Heart right ventricle (tissue), 16 donors: ENCODE measurements at places on chromosomes 11 and 22.

GRCh38 chr11:117807482-117808327 lies 10.7 kb upstream of the DSCAML1 start:
- peaks cover 21% of the 10 kb centered on the region for H3K4me1 ChIP-seq
- H3K27me3 ChIP-seq, result no peaks in the 10 kb centered on the region
- peak; percentile 82 for DNase-seq
- no peaks in the 10 kb centered on the region for H3K36me3 ChIP-seq

DNA sequence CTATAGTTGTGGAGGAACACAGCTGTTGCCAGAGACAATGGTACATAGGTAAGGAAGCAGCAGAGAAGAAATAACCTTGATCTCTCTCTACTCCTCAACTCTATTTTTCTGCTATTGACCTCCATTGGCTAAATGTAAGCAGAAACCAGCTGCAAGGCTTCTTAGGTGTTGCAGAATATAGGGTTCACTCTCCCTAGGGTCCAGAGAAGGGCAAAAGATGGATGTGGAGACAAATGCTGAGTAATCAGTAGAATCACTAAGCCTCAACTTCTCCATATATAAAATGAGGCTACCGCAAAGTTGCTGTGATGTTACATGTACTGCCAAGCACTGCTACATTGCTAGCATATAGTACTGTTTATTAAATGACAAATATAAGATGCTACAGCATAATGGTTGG lies 120.6 kb downstream of the PDE3B start:
- H3K27ac ChIP-seq, result no peak overlapping the region
- no peak for DNase-seq
- H3K4me3 ChIP-seq, result no peak overlapping the region
- H3K4me1 ChIP-seq, result peaks cover 16% of the 10 kb centered on the region
- no peaks in the 10 kb centered on the region for H3K27me3 ChIP-seq

DNA sequence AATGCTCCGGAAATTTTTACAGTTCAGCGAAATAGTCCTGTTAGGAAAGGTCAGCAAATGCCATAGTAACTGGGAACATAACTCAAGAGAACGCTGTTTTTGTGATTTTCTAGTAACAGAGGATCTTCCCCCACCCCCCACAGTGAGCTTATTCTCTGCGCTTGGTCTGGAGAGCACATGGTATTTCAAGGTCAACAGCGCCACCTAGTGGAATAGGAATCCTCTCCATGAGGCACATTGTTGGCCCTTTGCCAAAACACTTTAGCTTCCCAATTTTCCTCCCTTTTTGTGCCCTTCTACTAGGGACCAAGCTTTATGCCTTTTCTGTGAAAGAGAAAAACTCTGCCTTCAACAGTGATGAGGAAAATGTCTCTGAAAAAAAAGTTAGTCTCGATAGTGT lies 13.2 kb upstream of the OR4C12 start:
- no peak overlapping the region for H3K27ac ChIP-seq
- DNase-seq, result peak; percentile 44
- H3K4me1 ChIP-seq, result no peaks in the 10 kb centered on the region
- H3K36me3 ChIP-seq, result no peaks in the 10 kb centered on the region
- H3K4me3 ChIP-seq, result no peak overlapping the region
- no peaks in the 10 kb centered on the region for H3K27me3 ChIP-seq

DNA sequence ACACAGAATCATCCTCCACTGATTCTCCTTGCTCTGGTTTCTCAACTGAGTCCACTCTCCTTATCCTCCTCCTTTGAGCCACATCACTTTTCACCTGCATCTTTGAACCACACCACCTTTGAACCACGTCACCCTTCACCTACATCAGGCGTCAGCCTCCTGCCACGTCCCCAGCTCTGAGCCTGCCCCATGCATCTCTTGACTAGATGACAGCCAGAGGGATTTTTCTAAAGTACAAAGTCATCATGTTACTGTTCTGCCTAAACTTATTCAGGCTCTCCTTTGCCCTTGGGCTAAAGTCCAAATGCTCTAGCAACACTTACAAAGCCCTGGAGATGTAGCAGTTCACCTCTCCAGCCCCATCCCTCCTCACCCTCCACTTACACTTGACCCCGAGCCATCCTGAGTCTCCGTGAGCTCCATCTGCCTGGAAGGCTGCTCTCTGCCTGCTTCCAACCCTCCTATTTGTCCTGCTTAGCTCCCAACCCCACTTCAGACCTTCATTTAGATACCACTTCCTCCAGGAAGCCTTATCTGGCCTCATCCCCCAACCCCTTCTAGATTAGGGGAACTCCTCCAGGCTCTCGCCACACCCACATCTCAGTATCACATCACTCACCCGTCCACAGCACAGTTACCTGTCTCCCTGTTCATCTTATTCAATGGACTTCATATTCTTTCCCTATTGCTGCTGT lies 3.7 kb upstream of the MS4A10 start:
- no peaks in the 10 kb centered on the region for H3K27me3 ChIP-seq
- H3K4me1 ChIP-seq, result peaks cover 2% of the 10 kb centered on the region
- H3K4me3 ChIP-seq, result no peak overlapping the region
- no peak for DNase-seq

- H3K27ac ChIP-seq, result peak overlapping the region; percentile 30
- no peaks in the 10 kb centered on the region for H3K27me3 ChIP-seq
- no peaks in the 10 kb centered on the region for H3K4me1 ChIP-seq
- no peak overlapping the region for H3K4me3 ChIP-seq
- no peaks in the 10 kb centered on the region for H3K36me3 ChIP-seq
These were observed 119.9 kb downstream of the MIAT start for GRCh38 chr22:26777156-26777801.

DNA sequence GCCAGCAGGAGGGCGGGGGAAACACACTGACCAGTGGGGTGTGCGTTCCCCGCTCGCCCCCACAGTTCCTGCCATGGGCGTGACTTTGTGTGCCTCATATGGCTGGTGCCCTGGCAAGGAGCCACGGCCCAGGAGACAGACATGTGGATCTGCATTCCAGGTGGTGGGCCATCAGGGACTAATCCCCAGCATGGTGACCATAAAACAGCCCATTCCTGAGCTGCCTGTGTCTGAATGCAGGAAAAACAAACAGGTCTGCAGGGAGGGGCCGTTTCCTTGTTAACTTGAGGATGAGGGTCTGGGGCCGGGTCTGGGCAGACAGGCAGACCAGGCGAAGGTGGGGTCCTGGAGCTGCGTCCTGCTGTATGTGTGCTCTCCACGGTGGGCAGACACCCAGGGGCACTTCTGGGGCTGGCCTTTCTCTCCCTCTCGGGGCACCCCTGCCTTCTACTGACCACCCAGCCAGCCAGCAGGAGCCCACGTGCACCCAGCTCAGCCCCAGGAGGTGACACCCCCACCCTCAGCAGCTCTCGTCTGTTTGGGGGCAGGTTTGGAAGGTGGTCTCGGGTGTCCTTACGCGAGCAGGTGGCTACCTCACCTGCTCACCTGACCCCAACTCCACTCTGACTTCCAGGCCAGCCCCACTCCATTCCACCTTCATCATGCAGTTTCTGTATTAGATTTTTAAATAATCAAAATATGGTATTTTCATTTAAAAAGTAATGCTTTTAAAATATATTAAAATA lies 120.3 kb downstream of the KCNQ1OT1 start:
- H3K4me1 ChIP-seq, result peaks cover 23% of the 10 kb centered on the region
- no peak overlapping the region for H3K4me3 ChIP-seq
- H3K27ac ChIP-seq, result no peak overlapping the region
- no peaks in the 10 kb centered on the region for H3K36me3 ChIP-seq
- DNase-seq, result no peak

- no peak for DNase-seq
- no peaks in the 10 kb centered on the region for H3K4me1 ChIP-seq
- no peak overlapping the region for H3K27ac ChIP-seq
- no peaks in the 10 kb centered on the region for H3K27me3 ChIP-seq
- no peaks in the 10 kb centered on the region for H3K36me3 ChIP-seq
These were observed 421.3 kb upstream of the NARS2 start for GRCh38 chr11:78996007-78996406.

GRCh38 chr11:40291329-40291728 lies 1168.1 kb downstream of the LRRC4C start:
- peaks cover 32% of the 10 kb centered on the region for H3K27me3 ChIP-seq
- H3K36me3 ChIP-seq, result no peaks in the 10 kb centered on the region
- H3K4me1 ChIP-seq, result no peaks in the 10 kb centered on the region
- no peak overlapping the region for H3K27ac ChIP-seq
- H3K4me3 ChIP-seq, result peak overlapping the region; percentile 18
- DNase-seq, result no peak

- no peak overlapping the region for H3K4me3 ChIP-seq
- DNase-seq, result no peak
- no peaks in the 10 kb centered on the region for H3K27me3 ChIP-seq
- peaks cover 26% of the 10 kb centered on the region for H3K36me3 ChIP-seq
These were observed 21.8 kb downstream of the FAM118B start for GRCh38 chr11:126233391-126233790.

- peak overlapping the region; percentile 5 for H3K4me3 ChIP-seq
- H3K27me3 ChIP-seq, result no peaks in the 10 kb centered on the region
- peaks cover 59% of the 10 kb centered on the region for H3K4me1 ChIP-seq
These were observed 88.9 kb downstream of the MAML2 start for GRCh38 chr11:96254087-96254486.

GRCh38 chr22:42214633-42215415 lies 55.6 kb downstream of the TCF20 start:
- H3K27me3 ChIP-seq, result no peaks in the 10 kb centered on the region
- DNase-seq, result peak; percentile 44
- no peaks in the 10 kb centered on the region for H3K36me3 ChIP-seq
- H3K27ac ChIP-seq, result peak overlapping the region; percentile 28

DNA sequence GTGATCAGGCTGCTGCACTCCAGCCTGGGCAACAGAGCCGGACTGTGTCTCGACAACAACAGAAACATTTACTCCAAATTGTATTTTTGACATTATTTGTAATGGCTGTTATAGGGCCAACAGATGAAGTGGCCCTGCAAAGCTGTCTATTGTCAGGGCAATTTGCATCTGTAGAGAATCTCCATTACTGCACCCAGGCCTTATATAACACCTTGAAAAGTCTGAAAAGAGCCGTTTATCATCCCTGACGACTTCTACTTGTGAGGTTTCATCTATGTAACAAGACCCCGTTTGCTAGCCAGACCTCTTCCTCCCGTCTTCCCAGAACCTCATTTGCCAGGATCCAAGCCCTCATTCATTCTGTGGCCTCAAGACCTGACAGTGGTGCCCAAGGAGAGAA lies 9.1 kb upstream of the CTTN start:
- no peaks in the 10 kb centered on the region for H3K36me3 ChIP-seq
- H3K27me3 ChIP-seq, result no peaks in the 10 kb centered on the region
- no peak for DNase-seq
- H3K4me1 ChIP-seq, result no peaks in the 10 kb centered on the region
- H3K4me3 ChIP-seq, result no peak overlapping the region

DNA sequence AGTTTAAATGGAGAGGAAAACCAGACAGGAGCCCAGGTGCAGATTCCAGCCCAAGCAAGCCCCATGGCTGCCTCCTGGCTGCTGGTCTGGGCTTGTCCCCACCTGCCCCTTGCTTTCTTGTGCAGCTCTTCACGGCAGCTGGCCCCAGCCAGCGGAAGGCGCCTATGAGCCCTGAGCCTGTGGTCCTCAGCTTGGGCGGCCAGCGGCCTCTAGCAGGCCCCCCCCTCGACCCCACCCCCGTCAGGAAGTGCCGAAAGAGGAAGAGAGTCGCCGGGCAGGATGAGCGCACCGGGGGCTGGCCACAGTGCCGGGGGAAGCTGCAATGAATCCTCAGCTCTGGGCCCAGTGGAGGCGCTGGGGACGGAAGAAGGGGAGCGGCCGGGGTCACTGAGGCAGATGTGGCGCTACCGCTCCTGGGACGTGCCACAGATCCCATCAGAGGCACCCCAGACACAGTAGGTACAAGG lies 2.1 kb upstream of the DGKZ start:
- peaks cover 74% of the 10 kb centered on the region for H3K4me1 ChIP-seq
- H3K27ac ChIP-seq, result peak overlapping the region; percentile 79
- H3K4me3 ChIP-seq, result peak overlapping the region; percentile 46
- no peaks in the 10 kb centered on the region for H3K27me3 ChIP-seq
- peak; percentile 71 for DNase-seq
- no peaks in the 10 kb centered on the region for H3K36me3 ChIP-seq

DNA sequence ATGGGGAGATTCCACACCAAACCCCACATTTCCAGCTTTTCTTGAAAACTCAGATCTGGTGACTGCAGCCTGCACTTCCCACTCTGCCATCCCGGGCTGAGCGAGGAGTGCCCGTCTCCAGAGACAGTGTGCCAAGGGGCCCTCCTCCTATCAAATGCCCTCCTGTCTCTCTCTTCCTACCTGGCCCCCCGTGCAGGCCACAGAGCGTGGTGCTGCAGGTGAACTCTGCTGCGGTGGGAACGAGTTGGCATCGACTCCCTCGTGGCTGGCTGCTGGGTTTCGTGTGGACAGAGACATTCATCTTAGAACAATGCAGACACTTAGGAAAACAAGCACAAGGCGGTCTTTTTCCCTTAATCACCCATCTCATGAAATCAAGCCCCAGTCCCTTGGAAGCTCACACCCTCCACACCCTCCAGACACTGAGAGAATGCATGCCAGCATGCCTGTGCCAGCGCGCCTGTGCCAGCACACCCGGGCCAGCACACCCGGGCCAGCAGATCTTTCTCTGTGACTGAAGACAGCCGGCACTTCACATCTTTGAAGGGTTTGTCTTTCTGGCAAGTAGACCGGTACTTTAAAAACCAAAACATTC lies 65.0 kb downstream of the PARVB start:
- no peak overlapping the region for H3K4me3 ChIP-seq
- H3K36me3 ChIP-seq, result no peaks in the 10 kb centered on the region
- no peak overlapping the region for H3K27ac ChIP-seq
- DNase-seq, result peak; percentile 44

GRCh38 chr11:69155302-69156234 lies at the start of gene SMIM38:
Gene SMIM38 (plus strand): TSS chr11:69155935. CDS start chr11:69157847, 1,912 bp downstream.
- H3K27me3 ChIP-seq, result no peaks in the 10 kb centered on the region
- no peak within 1 kb of the TSS for H3K4me3 ChIP-seq
- H3K27ac ChIP-seq, result peak within 1 kb of the TSS; percentile 75
- DNase-seq, result peak; percentile 40
- H3K4me1 ChIP-seq, result peaks cover 33% of the 10 kb centered on the region
- H3K36me3 ChIP-seq, result no peaks in the 10 kb centered on the region

GRCh38 chr11:20443596-20443995 lies 56.1 kb downstream of the PRMT3 start:
- no peak for DNase-seq
- no peak overlapping the region for H3K27ac ChIP-seq
- no peak overlapping the region for H3K4me3 ChIP-seq
- H3K36me3 ChIP-seq, result no peaks in the 10 kb centered on the region
- H3K4me1 ChIP-seq, result no peaks in the 10 kb centered on the region

DNA sequence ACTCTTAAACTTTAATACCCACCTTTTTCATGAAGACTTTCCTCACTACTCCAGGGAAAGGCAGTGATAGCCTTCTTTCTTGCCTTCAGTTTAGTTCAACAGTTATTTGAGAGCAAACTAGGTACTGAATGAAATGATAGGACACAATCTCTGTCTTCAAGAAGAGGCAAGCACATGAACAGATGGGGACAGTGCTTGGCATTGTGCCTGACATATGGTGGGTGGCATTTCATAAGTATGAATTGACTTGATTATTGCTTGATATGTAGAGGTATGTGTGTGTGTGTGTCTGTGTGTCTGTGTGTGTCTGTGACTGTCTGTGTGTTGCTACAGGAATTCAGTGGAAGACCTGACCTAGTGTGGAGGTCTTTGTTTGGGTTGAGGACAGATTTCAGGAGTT lies 504.1 kb downstream of the NELL1 start:
- DNase-seq, result no peak
- no peaks in the 10 kb centered on the region for H3K36me3 ChIP-seq
- H3K27me3 ChIP-seq, result no peaks in the 10 kb centered on the region
- no peak overlapping the region for H3K27ac ChIP-seq
- H3K4me3 ChIP-seq, result no peak overlapping the region

- no peak for DNase-seq
- H3K27ac ChIP-seq, result no peak overlapping the region
- H3K4me3 ChIP-seq, result no peak overlapping the region
- H3K4me1 ChIP-seq, result peaks cover 70% of the 10 kb centered on the region
These were observed 2.0 kb upstream of the VEGFB start for GRCh38 chr11:64232182-64232966.
